ENCODE measurements at places on chromosomes 7 and 10.

- DNase-seq: no peak
These were observed 15.1 kb downstream of the GNA12 start for GRCh38 chr7:2829040-2829439.

DNA sequence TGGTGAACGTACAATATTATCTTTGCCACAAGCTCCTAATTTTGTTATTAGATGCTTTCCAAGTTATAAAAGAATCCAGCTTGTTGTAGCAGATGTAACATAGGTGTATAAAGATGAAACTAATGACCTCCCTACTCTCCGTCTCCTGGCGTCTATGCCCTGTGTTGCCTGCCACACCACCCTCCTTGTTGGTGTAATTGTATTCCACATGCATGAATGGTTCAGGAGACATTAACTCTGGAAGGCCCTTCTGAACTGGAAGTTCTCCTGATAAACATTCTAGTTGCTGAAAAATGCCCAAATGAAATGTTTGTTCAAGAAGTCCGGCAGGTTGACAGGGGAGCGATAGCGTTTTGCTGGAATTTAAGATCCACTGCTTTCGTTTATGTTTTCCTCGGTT, 53.9 kb upstream of the SEPHS1 start:
- DNase-seq: no peak

DNA sequence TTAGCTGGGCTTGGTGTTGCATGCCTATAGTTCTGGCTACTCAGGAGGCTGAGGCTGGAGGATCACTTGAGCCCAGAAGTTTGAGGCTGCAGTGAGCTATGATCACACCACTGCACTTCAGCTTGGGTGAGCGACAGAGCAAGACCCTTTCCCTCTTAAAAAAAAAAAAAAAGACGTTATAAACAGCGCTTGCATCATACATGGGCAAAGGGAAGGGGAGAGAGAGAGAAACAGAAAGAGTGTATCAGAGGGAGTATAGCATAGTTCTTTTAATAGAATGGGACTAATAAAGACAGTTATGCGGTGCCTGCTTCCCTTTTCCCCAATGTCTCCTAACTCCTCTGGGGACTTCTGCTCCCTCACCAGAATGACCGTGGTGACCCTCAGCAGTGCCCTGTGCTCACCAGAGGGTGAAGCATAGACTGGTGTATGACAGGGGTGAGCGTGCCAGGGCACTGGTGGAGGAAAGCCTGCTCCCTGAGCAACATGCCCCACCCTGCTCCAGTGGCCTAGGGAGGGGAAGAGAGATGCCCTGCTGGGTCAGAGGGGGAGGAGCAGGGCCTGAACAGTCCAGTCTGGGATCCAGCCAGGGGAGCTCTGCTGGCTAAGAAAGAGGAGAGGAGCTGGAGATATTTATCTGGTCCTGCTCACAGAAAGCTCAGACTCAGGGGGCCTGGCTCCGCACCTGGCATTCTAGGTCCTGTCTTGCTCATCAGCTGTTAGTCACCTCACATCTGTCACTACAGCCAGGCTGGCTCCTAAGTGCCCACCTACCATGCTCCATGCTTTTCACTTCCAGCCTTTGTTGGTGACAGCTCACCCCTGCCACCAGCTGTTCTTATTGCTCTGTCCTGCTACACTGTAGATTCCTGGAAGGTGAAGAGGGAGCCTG, 2.2 kb downstream of the PDZD7 start:
- no peak for DNase-seq

DNA sequence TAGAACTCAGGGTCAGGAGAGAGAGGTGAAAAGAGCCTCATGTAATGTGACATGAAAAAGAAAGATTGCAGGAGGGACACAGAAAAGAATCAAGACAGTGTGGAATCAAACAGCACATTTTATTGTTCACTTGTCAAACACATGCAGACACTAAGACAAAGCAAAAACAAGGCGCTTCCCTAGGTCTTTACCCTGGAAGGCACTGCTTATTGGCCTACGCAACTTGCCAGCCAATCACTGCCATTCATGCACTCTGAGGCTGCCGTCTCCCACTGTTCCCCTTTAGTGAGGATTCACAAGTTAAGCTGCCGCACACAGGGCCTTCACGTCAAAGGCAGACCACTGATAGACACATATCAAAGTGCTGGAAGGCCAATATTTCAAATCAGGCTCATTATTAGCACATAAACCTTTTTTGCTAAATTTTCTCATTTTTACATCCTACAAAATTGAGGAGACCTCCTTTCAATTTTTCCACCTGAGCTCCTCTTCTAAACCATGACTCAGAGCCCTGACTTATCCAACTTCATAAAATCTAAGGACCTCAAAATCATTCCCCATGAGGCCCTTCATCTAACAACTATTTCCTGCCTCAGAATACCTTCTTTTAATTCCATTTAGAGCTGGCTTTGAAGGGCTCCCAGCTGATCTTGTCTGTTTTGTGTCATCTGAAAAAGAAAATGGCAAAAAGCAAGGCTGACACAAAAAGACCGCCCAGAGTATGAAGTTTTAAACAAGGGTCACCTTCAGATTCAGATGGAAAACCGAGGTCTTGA, 149.4 kb downstream of the CHCHD3 start:
- no peak for DNase-seq

- no peak for DNase-seq
These were observed 515.6 kb downstream of the INHBA start for GRCh38 chr7:41187322-41187721.

DNA sequence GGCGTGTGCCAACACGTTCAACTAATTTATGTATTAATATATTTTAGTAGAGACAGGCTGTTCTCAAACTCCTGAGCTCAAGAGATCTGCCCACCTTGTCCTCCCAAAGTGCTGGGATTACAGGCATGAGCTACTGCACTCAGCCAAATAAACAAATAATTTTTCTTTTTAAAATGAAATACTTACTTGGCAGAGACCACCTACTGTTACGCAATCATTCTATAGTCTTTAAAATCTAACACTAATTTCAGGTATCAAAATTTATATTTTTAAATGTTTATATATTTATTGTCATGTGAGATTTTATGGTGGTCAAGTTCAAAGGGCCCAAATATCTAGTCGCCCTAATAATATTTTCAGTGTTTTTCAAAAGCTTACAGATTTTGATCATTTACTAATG, 323.3 kb downstream of the PCDH15 start:
- no peak for DNase-seq

DNA sequence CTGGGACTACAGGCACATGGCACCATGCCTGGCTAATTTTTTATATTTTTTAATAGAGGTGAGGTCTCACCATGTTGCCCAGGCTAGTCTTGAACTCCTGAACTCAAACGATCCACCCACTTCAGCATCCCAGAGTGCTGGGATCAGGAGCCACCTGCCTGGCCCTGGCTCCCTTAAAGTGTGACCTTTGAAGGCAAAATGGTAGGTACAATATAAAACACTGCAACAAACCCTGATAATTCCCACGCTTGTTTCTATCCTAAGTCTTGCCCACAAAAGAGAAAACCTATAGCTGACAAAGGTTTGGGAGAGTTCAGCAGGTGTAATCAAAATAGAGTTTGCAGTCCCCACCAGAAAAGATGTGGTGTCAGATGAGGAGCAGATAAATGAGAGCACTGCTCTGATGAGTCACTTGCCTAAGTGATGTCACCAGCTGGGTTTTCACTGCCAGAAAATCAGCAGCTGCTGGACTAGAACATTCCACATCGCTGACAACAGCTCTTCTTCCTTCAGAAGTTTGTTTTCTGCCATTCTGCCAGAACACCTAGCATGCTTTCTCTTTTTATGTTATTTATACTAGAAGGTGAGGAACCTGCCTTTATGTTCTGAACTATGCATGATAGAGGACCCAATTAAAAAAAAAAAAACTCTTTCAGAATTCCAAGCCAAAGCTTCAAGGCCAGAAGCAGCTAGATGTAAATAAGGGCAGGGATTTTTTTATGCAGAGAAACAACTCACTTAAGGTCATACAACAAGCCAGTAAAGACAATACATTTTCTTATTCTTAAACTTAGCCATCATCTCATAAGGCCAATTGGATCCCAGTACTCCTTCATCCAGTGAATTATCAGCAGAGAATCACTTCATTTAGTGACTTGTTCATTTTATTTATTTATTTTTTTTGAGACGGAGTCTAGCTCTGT, 18.0 kb downstream of the PURB start:
- DNase-seq: peak; percentile 34

DNA sequence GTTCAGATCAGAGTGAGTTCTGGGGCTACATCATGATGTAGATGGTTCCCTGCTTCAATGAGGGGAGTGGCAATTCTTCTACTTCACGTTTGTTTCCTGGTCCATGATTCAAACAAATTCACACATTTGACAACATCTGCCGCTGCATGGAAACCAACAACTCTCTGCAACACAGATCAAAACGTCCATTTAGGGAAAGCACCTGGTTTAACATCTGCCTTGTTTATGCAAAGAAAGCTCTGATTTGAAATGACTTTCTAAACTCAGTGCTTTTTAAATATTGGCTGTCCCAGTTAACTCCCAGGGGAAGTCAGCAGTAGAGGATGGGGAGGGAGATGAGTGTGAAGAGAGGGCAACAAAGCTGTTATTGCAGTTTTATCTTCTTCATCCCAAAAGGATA, 93.8 kb downstream of the GAD2 start:
- no peak for DNase-seq

DNA sequence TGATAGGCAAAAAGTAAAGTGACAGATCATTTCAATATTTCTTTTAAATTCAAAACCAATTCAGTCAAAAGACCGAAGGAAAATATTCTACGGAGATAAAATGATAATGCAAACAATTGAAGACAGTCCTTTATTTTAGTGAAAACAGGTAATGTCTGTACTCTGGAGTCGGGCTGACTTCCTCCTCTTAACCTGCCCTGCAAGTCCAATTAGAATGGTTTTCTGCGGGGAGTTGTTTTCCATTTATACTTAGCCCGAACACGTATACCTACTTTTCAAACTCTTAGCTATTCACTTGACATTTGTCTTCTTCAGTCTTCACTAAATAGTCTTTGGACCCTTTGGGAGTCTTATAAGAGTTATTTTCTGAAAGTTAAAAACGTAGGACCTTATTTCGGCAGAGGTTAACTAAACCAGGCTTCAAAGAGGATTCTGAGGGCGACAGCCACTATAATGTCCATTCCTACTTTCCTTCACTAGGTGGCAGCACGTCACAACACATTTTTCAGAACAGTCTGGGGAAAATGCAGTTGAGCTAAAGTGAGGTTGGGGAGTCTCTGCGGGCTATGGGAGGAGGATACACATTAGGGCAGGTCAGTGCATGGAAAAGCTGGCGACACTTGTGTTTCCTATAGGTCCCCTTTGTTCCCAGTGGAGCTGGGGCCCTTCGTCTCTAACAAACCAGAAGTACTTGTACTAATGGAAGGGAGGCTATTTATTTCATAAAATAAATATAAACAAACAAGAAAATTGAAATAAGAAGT, 472.0 kb downstream of the KCNMA1 start:
- peak; percentile 16 for DNase-seq

DNA sequence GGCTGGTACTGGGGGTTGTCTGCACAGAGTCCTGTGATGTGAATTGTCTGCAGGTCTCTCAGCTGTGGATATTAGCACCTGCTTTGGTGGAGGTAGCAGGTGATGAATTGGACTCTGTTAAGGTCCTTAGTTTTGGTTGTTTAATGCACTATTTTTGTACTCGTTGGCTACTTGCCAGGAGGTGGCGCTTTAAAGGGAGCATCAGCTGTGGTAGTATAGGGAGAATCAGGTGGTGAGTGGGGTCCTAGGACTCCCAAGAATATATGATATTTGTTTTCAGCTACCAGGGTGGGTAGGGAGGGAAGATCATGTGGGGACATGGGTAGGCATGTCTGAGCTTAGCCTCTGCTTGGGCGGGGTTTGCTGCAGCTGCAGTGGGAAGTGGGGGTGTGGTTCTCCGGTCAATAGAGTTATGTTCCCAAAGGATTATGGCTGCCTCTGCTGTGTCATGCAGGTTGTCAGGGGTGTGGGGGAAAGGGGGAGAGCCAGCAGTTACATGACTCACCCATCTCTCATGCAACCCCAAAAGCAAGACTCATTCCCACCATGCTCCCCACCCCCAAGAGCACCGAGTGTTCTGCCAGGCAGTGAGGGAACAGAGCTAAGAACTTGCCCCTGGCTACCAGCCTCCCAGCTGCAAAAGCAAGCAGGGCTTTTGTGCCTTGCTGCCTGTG, 53.7 kb upstream of the ZNF273 start:
- DNase-seq: no peak

DNA sequence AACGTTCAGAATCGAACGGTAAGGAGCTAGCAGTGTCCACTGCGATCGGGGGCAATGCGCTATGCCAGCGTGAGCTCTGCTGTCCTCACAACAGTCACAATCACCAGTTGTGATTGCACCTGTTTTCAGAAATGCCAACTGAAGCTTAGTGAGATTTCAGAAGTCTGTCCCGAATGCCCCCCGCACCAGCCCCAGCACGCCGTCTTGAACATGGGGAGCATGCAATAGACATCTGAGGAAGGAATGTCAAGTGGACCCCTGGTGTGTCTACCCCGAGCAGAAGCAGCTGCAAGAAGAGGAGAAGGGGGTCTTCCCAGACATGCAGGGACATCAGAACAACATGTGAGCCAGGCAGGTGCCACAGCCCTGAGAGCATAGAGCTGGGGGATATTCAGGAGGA, 125.7 kb upstream of the CHST15 start:
- DNase-seq: no peak

DNA sequence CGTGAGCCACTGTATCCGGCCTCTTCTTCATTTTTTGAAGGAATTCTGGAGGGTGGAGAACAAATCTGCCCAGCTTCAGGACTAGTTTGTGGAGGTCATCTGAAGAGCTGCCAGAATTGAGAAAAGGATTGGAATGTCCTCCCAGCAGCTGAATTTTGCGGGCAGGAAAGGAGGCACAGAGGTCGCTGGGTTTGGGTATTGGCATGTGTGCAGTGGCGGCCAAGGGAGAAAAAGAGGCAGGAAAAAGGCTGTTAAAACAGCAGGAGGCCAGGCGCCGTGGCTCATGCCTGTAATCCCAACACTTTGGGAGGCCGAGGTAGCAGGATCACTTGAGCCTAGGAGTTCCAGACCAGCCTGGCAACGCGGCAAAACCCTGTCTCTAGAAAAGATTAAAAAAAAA, 80.4 kb downstream of the HIP1 start:
- DNase-seq: no peak

DNA sequence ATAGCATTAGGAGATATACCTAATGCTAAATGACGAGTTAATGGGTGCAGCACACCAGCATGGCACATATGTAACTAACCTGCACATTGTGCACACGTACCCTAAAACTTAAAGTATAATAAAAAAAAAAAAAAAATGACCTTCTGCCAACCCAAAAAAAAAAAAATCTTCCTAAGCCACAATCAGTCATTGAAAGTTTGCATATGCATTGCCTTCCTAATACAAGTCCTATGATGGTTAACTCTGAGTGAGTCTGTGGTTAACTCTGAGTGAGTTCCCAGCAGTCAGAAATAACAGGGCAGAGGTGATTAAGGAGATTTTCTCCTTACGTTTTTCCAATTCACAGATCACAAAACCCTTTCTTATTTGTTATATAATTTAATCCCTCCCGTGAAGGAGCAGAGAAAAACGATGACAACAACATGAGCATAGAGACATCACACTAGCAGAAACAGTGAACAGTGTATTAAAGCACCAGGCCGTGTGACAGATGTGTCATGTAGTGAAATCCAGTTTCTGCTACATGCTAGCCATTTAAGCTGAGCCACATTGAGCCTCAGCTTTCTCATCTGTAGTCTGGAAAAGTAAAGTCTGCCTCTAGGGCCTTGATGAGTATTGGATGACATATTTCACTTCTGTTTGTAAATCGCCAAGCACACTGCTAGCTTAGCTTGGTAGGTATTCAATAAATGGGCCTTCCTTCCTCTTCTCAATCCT, 7.4 kb upstream of the RNF148 start:
- no peak for DNase-seq

Measured in NCI-H446 treated with DMSO at 0.1 percent for 48 hours (cell line).